ENCODE measurements at places on chromosomes 4 and X.

DNA sequence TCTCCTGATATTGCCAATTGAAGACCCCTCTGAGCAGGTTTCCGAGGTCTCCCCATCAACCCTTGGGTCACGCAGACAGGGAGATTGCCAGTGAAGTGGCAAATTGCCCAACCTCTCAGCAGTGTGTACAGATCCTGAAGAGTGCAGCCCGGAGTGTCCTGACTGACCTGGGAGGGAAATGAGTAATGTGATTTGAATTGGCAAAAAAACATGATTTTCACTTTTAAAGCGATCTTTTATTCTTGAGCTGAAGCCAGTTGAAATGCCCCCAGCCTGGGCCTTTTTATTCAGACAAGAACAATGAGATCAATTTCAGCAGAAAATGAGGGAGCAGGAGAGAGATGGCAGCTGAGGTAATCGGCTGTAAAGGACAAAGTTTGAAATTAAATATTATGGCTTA is 401.8 kb downstream of the RAPGEF2 start:
- DNase-seq: peak; percentile 49

- peak; percentile 43 for DNase-seq
Measured at GRCh38 chrX:22538580-22538979, 265.9 kb downstream of the CBLL2 start.

DNA sequence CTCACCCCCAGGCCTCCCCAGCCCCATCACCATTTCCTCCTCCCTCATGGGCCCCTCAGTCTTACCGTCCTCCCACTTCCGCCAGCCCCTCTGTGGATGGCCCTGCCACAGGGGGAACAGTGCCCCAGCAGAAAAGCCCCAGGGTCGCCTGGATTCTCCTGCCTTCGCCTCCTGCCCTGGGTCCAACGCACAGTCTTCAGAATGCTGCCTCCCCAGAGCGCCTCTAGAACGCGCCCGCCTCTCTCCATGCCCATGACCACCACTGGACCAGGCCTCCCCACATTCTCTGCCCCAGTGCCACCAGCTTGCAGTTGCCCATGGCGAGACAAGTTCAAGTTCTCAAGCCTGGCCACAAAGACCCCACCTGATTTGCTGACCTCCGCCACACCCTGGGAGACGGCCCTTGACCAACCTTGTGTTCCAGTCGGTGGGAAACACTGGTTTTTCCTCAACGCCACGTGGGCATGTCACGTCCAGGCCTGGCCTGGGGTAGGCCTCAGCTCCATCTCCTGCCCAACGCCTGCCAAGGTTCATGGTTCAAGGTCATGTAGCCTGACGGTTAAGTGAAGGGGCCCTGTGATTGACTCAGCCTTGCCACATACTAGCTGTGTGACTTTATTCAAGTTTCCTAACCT is 634 bp upstream of the PLXNB3 start:
- DNase-seq: no peak

DNA sequence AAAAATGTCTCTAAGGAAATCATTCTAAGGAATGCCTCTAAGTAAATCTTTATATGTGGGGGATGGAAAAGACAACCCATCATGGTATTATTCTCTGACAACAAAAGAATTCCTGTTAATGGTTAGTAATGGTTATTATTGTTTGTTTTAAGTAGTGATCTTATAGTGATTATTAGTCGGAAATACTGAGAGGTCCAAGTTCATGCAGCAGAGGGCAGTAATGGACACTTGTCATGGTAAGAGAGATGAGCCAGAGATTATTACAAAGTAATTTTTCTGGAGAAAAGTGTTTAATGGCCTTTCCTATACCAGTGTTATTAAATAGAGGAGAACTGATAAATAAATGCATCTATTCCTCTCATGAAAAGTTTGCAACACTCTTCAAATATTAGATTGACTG is 8.1 kb upstream of the DKK2 start:
- DNase-seq: no peak

DNA sequence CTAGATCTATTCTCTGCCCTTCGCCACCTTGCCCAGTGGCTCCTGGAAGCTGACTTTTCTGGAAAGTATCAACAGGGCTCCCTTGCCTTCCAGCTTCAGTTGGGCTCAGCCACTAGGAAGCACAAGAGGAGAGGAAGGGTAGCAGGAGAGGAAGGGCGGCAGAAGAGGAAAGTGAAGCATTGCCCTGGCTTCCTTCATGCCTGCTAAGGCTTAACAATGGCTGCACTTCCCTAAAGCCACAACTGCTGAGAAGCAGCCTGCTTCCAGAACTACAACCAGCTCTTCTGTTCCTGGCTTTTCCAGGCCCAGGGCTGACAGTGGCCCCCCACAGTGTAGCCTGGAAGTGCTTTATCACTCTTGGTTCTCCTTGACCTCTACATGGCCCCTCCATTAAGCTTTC is 29.1 kb upstream of the PGM2 start:
- no peak for DNase-seq

- DNase-seq: no peak
Measured at GRCh38 chr4:184950117-184950830, 68.0 kb upstream of the HELT start.

DNA sequence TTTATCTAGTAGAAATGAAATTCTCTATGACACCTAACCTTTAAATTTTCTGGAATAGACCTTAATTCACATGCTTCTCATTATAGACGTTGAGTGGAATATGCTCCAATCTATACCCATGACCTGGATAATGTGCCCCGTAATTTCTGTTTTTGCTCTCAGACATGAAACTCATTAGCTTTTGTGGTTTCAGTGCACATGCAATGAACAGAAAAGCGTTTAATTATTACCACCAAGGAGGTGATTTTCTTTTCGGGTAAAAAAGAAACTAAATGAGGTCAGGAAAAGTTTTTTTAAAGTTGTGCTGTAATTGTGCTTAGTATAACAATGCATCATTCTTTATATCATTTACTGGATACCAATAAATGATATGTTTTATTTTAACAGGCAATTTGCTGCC is 1703.9 kb upstream of the TENM3 start:
- DNase-seq: no peak

GRCh38 chr4:54473077-54473545 is 184.6 kb upstream of the KIT start:
- no peak for DNase-seq

DNA sequence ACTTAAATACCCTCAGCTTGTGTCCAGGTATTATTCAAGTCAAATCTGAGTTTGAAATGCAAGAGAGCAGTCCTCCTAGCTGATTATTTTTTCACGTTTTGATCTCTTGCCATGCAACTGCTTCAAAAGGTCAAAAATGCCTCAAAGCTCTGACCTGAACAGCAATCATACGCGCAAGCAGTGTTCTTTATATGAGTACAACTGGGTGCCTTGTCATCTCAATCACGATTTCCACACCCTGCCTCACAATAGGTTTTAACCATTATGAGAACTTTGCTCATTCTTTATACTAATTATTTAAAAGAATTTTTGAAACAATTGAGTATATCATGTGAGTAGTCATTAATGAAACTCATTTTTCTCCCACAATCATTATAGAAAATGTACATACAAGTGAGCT is 649.1 kb downstream of the DMD start:
- DNase-seq: no peak

- peak; percentile 64 for DNase-seq
Measured at GRCh38 chr4:184329659-184330400, 112.2 kb upstream of the ENPP6 start.

DNA sequence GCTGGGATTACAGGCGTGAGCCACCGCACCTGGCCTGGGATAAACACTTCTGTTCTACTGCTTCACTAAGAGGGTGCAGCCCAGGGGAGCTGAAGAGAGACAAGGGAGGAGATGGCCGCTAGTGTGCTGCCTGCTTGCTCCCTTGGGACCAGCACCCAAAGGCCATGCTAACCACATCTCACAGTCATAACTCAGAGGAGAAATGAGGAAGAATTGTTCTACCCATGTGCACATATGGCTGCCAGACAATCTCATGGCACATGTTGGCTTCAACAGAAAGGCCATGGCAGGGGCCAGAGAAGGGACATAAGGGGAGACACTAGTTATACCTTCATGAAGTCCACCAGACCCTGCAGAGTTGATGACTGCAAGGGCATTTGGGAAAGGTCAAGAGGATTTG is 22.4 kb downstream of the CLDN22 start:
- DNase-seq: no peak

DNA sequence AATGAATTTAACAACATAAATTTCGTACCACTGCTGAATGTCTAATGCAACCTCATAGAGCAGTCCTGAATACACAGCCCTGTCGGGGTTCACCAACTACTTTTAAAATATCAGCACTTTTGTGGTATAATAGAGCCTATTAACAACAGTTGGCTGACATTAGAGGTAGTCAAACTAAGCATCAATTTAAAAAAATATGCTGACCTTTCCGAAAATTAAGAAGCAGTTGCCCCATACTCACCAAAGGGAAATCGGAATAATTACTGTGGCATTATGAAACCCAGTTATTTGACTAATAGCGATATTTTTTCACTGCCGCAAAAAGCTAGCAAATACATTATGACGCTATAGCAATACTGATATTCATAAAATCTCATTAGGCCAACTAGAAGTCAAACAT is 273.5 kb upstream of the PPARGC1A start:
- DNase-seq: no peak

DNA sequence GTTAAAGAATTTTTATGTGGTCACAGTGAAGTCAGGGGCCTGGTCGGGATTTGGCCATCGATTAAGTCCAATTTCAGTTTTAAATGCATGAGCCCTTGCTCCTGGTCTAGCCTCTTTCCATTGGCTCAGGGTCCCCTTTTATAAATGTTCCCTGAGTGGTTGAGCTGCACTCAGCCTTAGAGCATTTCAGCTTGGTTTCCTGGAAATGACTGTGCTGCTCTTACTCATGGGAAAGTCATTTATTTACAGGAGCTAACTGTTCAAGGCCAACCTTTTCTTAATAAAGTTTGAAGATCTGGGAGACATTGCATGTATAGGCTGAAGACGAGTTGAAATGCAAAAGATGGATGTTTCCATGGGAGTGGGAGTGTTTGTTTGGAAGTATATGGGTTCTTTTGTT is 98.8 kb upstream of the CLNK start:
- DNase-seq: peak; percentile 93

DNA sequence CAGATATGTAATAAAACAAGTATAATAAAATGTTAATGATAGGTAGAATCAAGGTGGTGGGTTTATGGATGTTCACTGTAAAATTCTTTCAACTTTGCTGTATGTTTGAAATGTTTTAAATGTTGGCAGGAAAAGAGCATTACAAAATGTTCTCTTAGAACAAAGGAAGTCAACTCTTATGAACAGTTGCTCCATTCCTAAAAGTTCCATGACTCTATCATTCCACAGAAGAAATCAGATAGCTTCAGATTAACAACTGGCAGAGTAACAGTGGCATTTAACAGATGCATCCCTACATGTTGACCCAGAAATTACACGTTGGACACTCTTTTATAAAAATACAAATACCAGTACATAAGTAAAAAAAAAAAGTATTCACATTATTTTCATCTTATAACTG is 2023.7 kb downstream of the ARAP2 start:
- DNase-seq: no peak

- DNase-seq: peak; percentile 76
Measured at GRCh38 chrX:129759576-129760061, 20.1 kb upstream of the SASH3 start.

DNA sequence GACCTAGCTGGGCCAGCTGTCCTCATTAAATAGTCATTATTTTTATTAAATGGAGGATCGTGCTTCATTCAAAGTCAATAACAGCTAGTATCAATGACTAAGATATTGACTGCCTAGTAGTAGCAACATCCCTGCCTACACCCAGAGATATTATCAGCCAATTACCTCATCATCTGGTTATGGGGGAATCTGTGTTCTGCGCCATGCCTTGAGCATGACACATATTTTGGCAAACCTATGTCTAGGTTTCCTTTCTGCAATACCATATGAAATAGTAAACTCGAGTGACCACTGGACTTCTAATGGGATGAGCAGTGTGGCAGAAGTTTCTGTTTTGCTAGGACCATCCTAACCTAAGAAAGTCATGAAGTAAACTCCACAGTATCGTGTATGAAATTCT is 50.0 kb upstream of the AADAT start:
- peak; percentile 61 for DNase-seq

DNA sequence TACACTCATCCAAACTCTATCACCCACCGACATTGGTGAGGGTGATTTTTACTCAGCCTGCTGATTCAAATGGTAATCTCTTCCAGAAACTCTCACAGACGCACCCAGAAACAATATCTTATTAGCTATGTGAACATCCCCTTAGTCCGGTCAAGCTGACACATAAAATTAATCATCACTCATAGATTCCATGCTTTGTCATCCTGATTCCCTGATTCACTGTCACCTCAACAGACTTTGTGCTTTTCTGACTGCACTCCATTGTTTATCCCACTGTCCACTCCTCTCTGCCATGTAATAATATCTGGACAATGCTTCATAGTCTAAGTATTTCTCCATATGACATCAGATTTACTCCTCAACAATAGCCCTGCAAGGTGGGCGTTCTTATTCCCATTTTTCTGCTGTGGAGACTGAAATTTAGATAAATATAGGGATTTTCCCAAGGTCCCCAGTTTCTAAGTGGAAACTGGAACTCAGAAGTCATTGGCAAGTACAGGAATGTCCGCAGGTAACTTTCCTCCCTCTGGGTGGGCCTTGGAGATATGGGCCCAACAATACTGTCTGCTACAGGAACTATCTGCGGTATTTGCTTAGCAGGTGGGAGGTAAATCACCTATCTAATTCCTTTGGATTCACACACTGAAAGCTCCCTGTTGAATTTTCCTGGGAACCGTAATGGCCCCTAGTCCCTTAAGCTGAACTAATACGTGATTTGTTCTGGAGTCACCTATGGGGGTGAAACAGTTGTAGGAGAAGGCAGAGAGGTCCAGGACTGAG is 228.6 kb upstream of the BCOR start:
- peak; percentile 12 for DNase-seq

- no peak for DNase-seq
Measured at GRCh38 chrX:121032531-121032930, 14.9 kb upstream of the GLUD2 start.

DNA sequence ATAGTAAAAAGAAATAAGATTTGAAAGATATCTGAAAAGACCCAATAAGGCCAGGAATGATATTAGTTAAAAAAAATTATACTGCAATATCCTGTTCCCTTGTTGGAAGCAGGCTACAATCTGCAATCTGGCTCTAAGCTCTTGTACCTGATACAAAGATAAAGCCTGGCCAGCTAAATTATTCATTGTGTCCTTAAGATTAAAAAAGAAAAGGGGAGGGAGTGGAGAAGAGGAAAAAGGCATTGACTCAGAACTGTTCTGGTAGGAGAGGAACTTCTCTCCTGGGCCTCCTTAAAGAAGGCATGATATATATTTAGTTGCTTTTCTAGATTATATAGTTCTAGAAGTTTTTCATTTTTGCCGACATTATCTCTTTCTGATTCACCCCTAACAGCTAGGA is 46.7 kb downstream of the IRF2 start:
- no peak for DNase-seq

DNA sequence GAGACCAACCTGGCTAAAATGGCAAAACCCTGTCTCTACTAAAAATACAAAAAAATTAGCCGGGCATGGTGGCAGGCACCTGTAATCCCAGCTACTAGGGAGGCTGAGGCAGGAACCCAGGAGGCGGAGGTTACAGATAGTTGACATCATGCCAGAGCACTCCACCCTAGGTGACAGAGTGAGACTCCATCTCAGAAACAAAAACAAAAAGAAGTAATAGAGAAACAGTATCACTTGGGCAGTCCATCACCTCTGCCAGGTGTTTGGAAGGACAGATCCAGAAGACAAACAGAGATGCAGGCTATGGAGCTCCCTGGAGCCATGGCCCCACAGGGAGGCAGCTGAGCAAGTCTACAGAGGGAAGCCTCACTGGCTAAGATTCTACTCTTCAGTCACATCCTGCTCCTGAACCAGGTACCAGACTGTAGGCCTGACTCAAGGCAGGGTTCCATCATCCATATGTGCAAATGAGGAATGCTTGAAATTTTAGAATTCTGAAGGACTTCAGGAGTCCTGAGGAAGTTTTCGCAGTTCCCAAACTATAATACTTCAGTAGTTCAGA is 81.4 kb upstream of the CPEB2 start:
- DNase-seq: no peak

All from fibroblast of skin of right biceps (primary cell).